SIG-M5 (cell line): ENCODE measurements at places on chromosomes 1 and 21.

DNA sequence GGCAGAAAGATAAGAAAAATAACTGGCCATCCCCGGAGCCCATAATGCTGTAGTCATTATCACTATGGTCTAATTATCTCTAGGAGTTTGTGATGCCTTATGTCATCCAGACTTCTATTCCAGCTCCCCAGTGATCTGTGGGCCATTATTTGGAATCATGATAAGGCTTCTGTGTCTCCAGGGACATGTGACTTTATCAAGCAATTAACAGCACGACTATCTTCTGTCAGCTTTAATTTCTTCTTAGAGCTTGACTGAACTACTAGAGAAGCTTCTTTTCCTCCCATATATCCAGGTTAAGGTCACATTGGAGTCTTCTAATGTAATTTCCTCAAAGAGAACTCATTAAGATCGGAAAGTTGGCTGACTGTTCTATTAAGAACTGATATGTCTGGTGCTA is 100.4 kb downstream of the LHX8 start:
- DNase-seq: no peak

- no peak for DNase-seq
These were observed 342.2 kb downstream of the OMA1 start for GRCh38 chr1:58204284-58204683.

GRCh38 chr1:243726806-243727502 is 123.1 kb downstream of the AKT3 start:
- DNase-seq: no peak

- DNase-seq: no peak
These were observed 57.0 kb downstream of the DISC1 start for GRCh38 chr1:231683439-231684165.

GRCh38 chr1:15206418-15207030 is 40.5 kb upstream of the FHAD1 start:
- no peak for DNase-seq

- DNase-seq: no peak
These were observed 262.0 kb downstream of the TNR start for GRCh38 chr1:175481126-175482070.

GRCh38 chr1:230895452-230895851 is 27.1 kb upstream of the C1orf198 start:
- DNase-seq: no peak

DNA sequence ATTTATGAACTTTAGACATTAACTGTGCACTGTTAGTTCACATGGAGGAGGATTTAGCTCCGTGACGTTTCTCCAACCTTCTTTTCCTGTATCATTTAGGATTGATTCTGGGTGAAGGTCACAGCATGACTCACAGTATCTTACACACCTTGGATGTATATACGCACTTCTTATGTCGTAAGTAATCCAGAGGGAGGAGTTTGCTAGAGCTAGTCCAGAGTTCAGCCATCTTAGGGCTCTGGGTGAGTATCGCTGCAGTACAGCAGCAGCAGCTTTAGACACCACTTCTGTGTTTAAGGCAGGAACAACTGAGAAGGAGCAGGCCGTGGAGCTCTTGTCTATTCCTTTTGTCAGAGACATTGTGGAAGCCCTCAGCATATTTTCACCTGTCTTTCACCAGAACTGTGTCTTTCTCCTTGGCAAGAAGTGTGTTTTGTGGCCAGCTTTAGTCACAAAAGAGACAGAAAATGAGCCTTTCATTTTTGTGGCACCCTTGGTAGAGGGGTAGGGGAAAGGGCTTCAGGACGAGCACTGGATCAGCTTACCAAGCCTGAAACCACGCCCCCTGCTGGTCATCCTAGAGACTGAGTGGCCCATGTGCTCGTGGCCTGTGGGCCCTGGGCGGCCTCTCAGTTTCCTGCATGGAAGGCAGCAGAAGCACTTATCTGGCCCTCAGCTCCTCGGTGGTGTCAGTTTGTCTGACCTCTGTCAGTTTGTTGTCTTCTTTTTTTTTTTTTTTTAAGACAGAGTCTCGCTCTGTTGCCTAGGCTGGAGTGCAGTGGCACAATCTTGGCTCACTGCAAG is 64.0 kb downstream of the ADARB1 start:
- DNase-seq: no peak

- no peak for DNase-seq
These were observed 5.1 kb upstream of the REG4 start for GRCh38 chr1:119816407-119816806.

DNA sequence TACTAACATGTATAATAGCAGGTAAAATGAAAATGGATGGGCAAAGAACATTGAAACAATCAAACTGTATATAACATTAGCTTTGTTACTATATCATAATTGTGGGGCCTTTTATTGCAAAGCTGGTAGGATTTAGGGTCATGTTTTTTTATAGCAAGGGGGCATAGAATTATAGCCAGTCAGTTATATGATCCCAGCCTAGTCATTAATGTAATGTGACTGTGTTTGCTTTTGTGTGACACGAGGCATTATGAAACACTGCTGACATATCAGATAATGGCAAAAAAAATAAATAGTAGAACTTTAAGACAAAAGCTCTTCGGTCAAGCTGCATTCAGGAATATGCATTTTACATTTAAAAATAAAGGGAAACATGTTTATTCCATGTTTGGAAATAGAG is 81.3 kb upstream of the ZNF281 start:
- DNase-seq: no peak

GRCh38 chr1:20375563-20375962 is 84.9 kb downstream of the VWA5B1 start:
- DNase-seq: no peak

DNA sequence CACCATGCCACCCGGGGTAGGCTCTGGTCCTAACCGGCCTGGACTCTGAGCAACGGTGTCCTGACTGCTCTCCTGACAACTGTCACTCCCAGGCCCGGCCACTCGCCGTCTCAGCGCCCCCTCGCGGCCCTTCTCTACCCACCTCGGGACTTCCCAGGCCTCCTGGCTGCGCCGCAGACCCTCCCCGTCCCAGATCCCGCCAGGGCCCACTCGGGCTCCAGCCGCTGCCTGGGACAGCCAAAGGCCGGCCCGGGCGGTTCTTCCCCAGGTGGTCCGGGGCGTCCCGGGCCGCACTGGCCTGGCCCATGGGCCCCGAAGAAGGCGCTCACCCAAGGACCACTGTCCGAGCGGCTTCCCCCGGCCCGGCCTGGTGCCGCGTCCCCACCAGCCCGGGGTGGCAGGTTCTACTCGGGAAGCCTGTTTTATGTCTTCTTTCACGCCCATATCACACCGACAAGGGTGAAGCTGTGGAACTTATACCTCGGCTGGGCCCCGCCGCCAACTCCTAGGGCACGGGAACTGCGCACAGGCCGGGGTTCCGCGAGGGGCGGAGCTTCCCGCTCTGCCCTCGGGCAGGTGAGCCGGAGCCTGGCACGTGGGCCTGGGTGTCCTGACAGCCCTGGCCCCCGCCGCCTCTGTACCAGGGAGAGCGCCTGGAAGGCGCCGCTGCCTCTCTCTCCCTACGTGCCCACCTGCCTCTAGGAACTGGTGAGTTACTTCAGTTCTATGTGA is 138.3 kb downstream of the TTLL7 start:
- no peak for DNase-seq

DNA sequence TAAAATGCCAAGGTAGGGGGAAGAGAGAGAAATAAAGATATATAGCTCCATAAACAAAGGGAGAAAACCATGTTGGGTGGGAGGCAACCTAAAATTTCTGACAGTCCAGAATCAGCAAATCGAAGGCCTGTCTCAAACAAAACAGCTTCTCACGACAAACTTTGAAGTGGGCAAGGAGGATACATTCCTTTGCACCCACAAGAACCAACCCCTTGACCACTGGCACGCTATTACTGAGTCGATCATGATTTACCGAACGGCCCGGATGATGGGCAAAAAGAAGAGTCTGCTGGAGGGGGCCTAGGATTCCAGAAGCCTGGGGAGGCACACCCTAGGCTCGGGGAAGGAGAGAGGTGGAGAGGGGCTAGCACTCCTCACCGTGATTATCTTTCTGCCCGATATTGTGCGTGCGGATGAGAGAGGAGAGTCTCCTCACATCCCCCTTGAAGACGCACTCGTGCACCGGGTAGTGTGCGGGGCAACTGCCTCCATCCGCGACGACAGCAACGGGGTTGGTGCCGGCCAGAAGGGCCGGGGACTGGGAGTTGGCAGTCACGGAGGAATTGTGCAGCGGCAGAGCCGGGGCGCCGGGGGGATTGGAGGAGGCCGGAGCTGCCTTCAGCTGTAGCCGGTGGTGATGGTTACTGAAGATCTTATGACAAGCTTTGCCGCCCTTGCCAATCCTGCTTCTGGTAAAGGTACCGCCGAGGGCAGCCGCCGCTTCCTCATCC is 756 bp downstream of the ANKRD13C start:
- no peak for DNase-seq

DNA sequence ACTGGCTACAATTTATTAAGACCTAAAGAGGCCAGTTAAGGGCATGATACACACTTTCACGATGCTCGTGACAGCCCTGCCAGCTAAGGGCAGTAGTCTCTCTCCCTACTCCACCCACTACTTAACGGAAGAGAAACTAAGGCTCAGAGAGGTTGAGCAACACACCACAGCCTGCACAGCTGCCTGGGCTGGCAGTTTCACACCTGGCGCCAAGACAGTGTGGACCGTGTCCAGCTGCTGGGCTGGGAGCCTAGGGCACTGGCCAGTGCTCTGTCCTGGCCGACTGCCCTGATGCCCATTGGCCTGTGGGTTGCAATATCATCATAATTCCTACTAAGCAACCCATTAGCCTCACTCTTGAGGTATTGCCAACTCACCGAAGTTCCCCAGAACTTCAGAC is 27.6 kb downstream of the TENT5C start:
- DNase-seq: no peak

DNA sequence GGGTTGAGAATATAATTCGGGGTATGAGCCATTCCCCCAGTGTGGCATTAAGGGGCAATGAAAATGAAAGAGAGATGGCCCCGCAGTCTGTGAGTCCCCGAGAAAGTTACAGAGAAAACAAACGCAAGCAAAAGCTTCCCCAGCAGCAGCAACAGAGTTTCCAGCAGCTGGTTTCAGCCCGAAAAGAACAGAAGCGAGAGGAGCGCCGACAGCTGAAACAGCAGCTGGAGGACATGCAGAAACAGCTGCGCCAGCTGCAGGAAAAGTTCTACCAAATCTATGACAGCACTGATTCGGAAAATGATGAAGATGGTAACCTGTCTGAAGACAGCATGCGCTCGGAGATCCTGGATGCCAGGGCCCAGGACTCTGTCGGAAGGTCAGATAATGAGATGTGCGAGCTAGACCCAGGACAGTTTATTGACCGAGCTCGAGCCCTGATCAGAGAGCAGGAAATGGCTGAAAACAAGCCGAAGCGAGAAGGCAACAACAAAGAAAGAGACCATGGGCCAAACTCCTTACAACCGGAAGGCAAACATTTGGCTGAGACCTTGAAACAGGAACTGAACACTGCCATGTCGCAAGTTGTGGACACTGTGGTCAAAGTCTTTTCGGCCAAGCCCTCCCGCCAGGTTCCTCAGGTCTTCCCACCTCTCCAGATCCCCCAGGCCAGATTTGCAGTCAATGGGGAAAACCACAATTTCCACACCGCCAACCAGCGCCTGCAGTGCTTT is 9.4 kb downstream of the PROX1 start:
- no peak for DNase-seq

- DNase-seq: no peak
These were observed 77.6 kb upstream of the IFNAR2 start for GRCh38 chr21:33151941-33152731.

GRCh38 chr1:53431244-53431643 is 28.0 kb upstream of the DMRTB1 start:
- no peak for DNase-seq

- DNase-seq: no peak
These were observed 47.0 kb upstream of the PLA2G4A start for GRCh38 chr1:186781730-186782129.

DNA sequence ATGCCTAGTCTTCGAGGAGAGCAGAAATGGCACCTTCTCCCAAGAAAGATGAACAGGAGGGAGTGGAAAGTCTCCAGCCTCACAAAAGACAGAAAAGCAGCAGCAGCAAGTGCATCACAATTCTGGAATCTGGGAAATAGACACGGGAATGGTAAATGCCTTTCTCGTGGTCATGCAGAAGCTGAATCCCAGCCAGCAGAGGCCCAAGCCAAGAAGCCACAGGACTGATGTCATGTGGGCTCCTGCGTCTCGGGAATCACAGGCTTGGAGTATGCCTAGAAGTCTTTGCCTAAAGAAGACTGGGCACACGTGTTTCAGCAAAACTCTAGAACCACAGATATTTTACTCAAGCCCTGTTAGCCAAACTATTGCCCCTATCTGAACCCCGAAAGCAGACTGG is 260.3 kb upstream of the PLD5 start:
- no peak for DNase-seq

- no peak for DNase-seq
These were observed 44.1 kb upstream of the KCND3 start for GRCh38 chr1:112033439-112034120.

DNA sequence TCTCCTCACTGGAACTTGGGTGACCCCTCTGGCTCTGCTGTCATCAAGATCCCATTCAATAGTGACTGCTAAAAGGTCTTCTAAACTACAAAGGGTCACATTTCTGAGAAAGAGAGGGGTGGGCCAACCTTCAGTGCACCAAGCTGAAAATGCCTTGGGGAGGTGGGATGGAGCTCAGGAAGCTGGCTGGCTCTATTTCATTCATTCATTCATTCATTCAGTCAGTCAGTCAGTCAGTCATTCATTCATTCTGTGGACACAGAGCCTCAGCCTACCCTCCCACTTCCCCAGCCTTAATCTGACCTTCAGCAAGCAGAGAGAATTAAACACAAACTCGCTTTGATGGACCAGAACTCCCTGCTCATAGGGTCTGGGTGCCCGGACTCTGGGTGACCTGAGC is 11.7 kb downstream of the RUNX3 start:
- DNase-seq: no peak

DNA sequence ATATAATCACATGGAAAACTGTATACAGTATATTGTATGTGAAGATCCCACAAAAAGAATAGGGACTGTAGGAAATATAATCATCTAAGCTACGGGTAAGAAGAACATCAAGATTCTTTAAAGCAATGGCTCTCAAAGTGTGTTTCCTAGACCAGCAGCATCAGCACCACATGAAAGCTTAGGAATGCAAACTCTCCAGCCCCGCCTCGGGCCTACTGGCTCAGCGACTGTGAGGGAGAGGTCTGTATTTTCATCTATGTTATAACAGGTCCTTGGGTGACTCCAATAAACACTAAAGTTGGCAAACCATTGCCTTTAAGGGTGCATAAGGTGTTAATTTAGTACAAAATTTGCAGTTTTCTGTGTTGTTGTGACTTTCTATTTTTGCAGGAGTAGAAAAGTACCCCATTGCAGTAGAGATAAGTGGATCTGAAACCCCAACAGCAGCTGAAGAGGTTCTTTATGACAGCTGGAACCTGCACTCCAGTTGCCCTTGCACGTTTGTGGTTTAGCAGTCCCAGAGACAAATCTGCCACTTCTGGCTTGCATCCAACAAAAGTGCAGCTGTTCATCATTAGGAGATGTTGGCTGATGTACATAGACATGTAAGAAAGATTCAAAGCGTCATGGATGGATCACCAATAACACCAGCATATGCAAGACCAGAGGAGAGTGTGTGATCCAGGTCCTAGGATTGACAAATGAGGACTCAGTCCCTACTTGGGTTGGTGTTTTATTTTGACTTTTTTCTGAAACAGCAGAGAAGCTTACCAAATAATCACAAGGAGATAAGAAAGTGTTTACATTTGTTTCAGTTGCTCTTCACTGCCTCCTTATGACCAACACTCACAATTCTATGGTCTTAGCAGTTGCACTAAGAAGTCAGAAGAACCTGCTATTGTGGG is 15.9 kb upstream of the IFNAR1 start:
- no peak for DNase-seq

- no peak for DNase-seq
These were observed 364.8 kb downstream of the RPS6KC1 start for GRCh38 chr1:213415691-213416380.

- DNase-seq: no peak
These were observed 490.3 kb downstream of the TTLL7 start for GRCh38 chr1:83508485-83509151.

- DNase-seq: no peak
These were observed 184.5 kb upstream of the TNR start for GRCh38 chr1:175927944-175928343.
